Activated naive CD4-positive, alpha-beta T cell treated with anti-CD3 and anti-CD28 coated beads for 36 hours (primary cell): ENCODE measurements at places on chromosomes 1 and 21. TPM values are rescaled to one million over a fixed set of nuclear protein-coding genes. Genes with fewer than 3 reads are reported as not detected.

DNA sequence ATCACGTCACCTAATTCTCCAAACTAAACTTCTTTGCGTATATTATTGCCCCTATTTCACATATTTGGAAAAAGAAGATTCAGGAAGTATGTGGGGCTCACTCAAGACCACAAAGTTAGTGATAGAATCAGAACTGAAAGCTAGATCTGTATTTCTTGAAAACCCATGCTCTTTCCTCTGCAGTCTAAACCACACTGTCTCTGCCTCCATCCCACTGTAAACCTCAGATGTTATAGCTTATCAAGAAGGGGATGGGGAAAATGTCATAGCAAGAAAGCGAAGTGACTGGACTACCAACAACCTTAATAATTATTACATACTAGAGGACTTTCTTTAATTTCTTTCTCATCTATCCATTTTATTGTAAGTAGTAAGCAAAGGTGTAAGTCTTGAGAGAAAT, 257.7 kb upstream of the SGIP1 start:
- H3K27me3 ChIP-seq: no peaks in the 10 kb centered on the region
- H3K4me1 ChIP-seq: peaks cover 92% of the 10 kb centered on the region
- H3K4me3 ChIP-seq: peak overlapping the region; percentile 37
- H3K36me3 ChIP-seq: no peaks in the 10 kb centered on the region
- H3K27ac ChIP-seq: peak overlapping the region; percentile 66

DNA sequence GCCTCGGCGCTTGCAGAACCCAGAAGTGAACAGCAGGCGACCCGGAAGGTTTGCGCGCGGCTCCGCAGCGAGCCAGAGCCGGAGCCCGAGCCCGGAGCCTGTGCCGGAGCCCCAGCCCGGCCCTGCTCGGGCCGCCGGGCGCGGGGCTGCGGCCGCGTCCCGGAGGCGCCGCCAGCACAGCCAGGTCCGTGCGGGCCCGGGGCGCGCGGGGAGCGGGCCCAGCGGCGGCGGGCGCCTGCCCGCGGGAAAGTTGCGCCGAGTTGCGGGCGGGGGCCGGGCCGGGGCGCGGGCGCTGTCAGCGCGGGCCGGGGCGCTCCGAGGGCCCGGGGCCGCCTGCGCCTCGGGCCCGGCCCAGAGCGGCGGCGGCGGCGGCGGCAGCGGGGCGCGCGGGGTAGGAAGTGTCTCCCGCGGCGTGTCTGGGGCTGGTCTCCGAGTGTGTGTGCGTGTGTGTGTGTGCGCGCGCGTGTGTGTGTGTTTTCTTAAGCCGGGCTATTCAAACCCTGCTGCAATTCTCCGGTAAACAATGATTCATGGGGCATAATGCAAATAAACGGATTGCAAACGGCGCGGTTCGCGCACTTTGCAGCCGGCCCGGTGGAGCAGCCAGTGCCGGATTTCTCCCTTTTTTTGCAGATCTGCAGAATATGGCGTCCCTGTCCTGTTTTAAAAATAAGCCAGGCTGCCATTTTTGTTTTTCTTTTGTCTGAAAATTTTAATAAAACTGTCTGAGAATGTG, at the start of gene ZNF362:
Gene ZNF362, plus strand, starts transcription at position 22 of the 736 bp plus-strand sequence. CDS start 14,083 bp downstream, outside the sequence.
- peaks cover 1% of the 10 kb centered on the region for H3K36me3 ChIP-seq
- no peaks in the 10 kb centered on the region for H3K27me3 ChIP-seq
- H3K27ac ChIP-seq: peak within 1 kb of the TSS; percentile 91

GRCh38 chr1:96016219-96016618, 705.4 kb upstream of the PTBP2 start:
- no peaks in the 10 kb centered on the region for H3K4me1 ChIP-seq
- no peak overlapping the region for H3K27ac ChIP-seq
- H3K27me3 ChIP-seq: no peaks in the 10 kb centered on the region
- no peak overlapping the region for H3K4me3 ChIP-seq

DNA sequence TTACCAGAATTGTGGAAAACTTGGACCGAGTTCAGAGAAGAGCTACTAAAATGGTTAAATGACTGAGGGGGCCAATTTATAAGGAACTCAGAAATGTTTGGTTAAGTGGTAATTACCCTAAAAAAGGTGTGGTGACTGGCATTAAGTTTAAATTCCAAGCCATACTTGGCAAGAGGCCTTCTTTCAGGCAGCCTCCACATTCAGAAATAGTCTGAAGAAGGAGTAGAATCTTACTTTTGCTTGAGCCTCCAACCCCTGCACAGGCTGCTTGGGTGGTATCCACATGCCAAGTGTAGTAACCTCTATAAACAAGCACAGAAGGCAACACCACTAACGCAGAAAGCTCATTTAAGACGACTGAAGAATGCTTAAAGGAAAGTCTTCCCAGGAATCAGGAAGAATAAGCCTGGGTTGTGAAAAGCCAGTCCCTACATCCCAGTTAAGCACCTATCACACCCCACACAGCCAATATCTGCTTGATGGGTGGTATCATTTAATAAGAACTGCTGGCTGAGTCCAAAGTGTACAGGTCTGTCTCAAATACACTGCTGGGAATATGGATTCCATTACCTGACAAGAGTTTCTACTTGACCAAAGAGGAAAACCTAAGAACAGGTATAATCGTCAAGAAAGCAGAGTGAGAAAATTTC, 13.7 kb upstream of the GORAB start:
- peaks cover 22% of the 10 kb centered on the region for H3K27me3 ChIP-seq
- no peak for DNase-seq
- H3K4me3 ChIP-seq: no peak overlapping the region
- no peak overlapping the region for H3K27ac ChIP-seq

The SLC37A1 gene
- total RNA-seq: 18.7 TPM
